Activated naive CD4-positive, alpha-beta T cell treated with anti-CD3 and anti-CD28 coated beads, Interleukin-2, amount 10 ng/mL, durations not matched to agents 5 hours and 36 hours (primary cell): ENCODE measurements at places on chromosomes 3 and 15. TPM values are rescaled to one million over a fixed set of nuclear protein-coding genes. Genes with fewer than 3 reads are reported as not detected.

Gene GPR149
- not detected for total RNA-seq

Gene WNT7A
- total RNA-seq: 0.41 TPM

Gene MUC20
- 2.7 TPM for total RNA-seq

Gene VPS33B
- total RNA-seq: 18.1 TPM

Gene BLM
- total RNA-seq: 33.6 TPM

Gene IFT80
- total RNA-seq: 30.1 TPM

Gene CCR1
- 2.0 TPM for total RNA-seq

Gene STAB1
- total RNA-seq: not detected

Gene RYR3
- not detected for total RNA-seq

Gene NEDD4
- 8.3 TPM for total RNA-seq

Gene SENP2
- total RNA-seq: 29.2 TPM

Gene SV2B
- 0.26 TPM for total RNA-seq

Gene SOX14
- not detected for total RNA-seq

Gene FHIT
- 91.1 TPM for total RNA-seq

Gene POLQ
- total RNA-seq: 19.7 TPM

Gene SPATA12
- not detected for total RNA-seq

Gene NPAP1
- total RNA-seq: not detected

Gene PSMA4
- 217 TPM for total RNA-seq

Gene UBE2E2
- total RNA-seq: 7.9 TPM

Gene RPS27L
- total RNA-seq: 178 TPM

Gene UCN2
- not detected for total RNA-seq

Gene RASSF1
- total RNA-seq: 102 TPM

Gene TM4SF4
- not detected for total RNA-seq

Gene TNFSF10
- total RNA-seq: 79.2 TPM

Gene KNG1
- not detected for total RNA-seq

Gene SLC15A2
- 1.9 TPM for total RNA-seq

Gene SLC9C1
- not detected for total RNA-seq

Gene MESP2
- total RNA-seq: not detected

Gene P2RY13
- not detected for total RNA-seq

Gene ZMYND10
- 2.2 TPM for total RNA-seq

Gene UBE2Q2
- 45.8 TPM for total RNA-seq

Gene ELL3
- total RNA-seq: 1.7 TPM

Gene ADPRH
- 1.2 TPM for total RNA-seq

Gene TMEM158
- total RNA-seq: not detected

Gene SACM1L
- total RNA-seq: 80.3 TPM

Gene DLL4
- total RNA-seq: not detected

Gene PLEKHO2
- total RNA-seq: 22.2 TPM

Gene GALK2
- 26.5 TPM for total RNA-seq
